ENCODE measurements at places on chromosomes 5 and 9. TPM values are rescaled to one million over a fixed set of nuclear protein-coding genes. Genes with fewer than 3 reads are reported as not detected.

GRCh38 chr9:84238652-84239051 is 101.9 kb downstream of the SLC28A3 start:
- H3K27ac ChIP-seq: no peak overlapping the region
- no peaks in the 10 kb centered on the region for H3K36me3 ChIP-seq
- no peaks in the 10 kb centered on the region for H3K4me1 ChIP-seq
- H3K27me3 ChIP-seq: no peaks in the 10 kb centered on the region

DNA sequence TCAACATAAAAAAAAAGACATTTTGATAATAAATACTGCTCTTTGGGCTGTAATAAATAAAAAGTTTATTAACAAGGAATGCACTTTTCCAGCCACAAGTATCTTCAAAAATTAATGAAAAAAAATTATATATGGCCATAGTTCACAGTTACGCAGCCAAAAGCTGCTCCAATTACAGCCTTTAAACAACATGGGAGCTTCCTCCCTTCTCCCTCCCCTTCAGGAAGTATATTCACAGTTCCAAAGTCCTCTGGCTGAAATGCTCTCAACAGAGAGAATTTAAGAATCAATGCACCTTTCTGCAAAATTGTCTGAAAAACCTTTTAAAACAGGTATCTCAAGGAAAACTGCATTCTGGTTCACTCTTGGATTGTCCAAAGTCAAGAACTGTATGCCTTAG is 5.9 kb downstream of the PLK2 start:
- H3K27me3 ChIP-seq: no peaks in the 10 kb centered on the region
- no peak for DNase-seq
- peaks cover 7% of the 10 kb centered on the region for H3K4me1 ChIP-seq
- H3K27ac ChIP-seq: no peak overlapping the region
- H3K36me3 ChIP-seq: peaks cover 32% of the 10 kb centered on the region

DNA sequence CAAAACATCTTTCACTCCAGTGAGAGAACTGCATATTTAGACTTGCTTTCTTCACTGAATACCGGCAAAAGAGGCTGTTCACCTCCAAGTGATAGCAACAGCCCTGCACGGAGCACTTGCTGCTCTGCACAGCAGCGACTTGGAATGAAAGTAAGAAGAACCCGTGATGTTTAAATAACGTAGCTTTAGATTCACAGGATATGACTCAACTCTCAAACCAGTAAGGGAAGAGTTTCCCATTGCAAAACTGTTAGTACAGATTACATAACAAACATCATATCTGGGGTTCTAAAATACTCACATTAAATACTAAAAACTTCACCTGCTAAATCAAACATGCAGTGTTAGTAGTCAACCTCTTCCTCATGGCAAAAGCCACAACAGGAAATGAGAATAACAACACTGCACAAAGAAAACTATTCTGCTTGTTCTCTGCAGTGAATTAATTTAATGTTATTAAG is 203.4 kb downstream of the MCTP1 start:
- peak overlapping the region; percentile 44 for H3K4me3 ChIP-seq

DNA sequence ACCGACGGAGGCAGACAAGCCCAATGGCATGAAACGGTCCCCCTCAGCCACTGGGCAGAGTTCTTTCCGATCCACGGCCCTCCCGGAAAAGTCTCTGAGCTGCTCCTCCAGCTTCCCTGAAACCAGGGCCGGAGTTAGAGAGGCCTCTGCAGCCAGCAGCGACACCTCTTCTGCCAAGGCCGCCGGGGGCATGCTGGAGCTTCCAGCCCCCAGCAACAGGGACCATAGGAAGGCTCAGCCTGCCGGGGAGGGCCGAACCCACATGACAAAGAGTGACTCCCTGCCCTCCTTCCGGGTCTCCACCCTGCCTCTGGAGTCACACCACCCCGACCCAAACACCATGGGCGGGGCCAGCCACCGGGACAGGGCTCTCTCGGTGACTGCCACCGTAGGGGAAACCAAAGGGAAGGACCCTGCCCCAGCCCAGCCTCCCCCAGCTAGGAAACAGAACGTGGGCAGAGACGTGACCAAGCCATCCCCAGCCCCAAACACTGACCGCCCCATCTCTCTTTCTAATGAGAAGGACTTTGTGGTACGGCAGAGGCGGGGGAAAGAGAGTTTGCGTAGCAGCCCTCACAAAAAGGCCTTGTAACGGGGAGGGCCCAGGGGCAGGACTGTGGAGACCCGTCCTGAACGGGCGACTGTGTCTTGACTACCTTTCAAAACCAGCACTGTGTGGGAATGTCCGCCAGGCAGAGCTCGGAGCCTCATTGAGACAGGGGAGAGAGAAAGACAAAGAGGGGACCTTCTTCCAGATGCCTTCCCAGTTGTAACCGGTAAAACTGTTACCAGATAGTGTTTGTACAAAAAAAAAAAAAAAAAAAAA is 29.9 kb downstream of the CD180 start:
- H3K4me1 ChIP-seq: peaks cover 15% of the 10 kb centered on the region
- H3K4me3 ChIP-seq: peak overlapping the region; percentile 36
- peak overlapping the region; percentile 64 for H3K27ac ChIP-seq
- no peaks in the 10 kb centered on the region for H3K27me3 ChIP-seq
- peaks cover 25% of the 10 kb centered on the region for H3K36me3 ChIP-seq

DNA sequence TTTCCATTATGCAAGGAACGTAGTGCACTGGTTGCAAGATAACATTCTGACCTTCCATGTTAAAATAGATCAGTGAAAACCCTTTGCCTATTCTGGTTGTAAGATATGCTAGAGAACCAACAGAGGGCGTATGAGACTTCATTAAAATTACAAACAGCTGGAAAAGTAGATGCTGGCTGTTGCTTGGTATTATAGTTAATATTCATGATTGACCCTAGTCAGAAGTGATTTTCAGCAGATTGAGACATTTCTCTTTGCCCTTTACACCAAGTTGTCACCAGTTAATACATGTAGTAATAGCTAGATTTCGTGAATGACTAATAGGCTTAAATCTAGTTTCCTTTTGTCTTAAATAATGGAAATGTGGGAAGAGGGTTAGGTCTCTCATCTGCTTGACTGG is 13.8 kb upstream of the FGF18 start:
- DNase-seq: no peak
- no peak overlapping the region for H3K27ac ChIP-seq
- H3K27me3 ChIP-seq: no peaks in the 10 kb centered on the region

- H3K27me3 ChIP-seq: no peaks in the 10 kb centered on the region
- H3K4me1 ChIP-seq: no peaks in the 10 kb centered on the region
- H3K4me3 ChIP-seq: no peak overlapping the region
- no peak overlapping the region for H3K27ac ChIP-seq
- peaks cover 6% of the 10 kb centered on the region for H3K36me3 ChIP-seq
Measured at GRCh38 chr9:106956971-106957370, 94.0 kb downstream of the ZNF462 start.

- H3K27me3 ChIP-seq: peaks cover 33% of the 10 kb centered on the region
- peak overlapping the region; percentile 36 for H3K27ac ChIP-seq
Measured at GRCh38 chr5:88674356-88675167, 208.4 kb downstream of the MEF2C start.

DNA sequence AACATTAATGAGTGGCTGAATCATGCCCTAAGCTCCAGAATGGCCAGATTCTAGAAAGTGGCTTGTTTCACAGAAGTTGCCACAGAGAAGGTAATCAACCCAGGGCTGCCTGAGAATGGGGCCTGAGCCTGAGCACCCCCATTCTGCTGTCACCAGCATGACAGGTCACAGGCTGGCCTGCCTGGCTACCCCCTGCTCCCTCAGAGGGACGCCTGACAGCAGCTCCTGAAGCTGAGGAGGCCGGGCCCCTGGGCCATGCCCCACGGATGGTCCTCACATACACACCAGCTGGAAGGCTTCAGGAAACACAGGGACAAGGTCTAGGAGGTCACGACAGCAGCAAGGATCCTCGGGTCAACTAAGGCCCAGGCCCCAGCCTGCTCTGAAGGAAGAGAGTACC is 3.7 kb downstream of the GABRP start:
- no peaks in the 10 kb centered on the region for H3K27me3 ChIP-seq
- DNase-seq: no peak
- H3K36me3 ChIP-seq: no peaks in the 10 kb centered on the region
- no peak overlapping the region for H3K4me3 ChIP-seq
- peaks cover 17% of the 10 kb centered on the region for H3K4me1 ChIP-seq

GRCh38 chr5:79349047-79349446 is 113.1 kb downstream of the JMY start:
- H3K4me3 ChIP-seq: no peak overlapping the region
- no peaks in the 10 kb centered on the region for H3K36me3 ChIP-seq
- H3K27me3 ChIP-seq: no peaks in the 10 kb centered on the region
- no peaks in the 10 kb centered on the region for H3K4me1 ChIP-seq
- no peak for DNase-seq

GRCh38 chr9:127724012-127724411 is 8.1 kb downstream of the TTC16 start:
- peak; percentile 68 for DNase-seq
- H3K27me3 ChIP-seq: no peaks in the 10 kb centered on the region
- H3K4me3 ChIP-seq: no peak overlapping the region
- peaks cover 15% of the 10 kb centered on the region for H3K4me1 ChIP-seq

- no peak overlapping the region for H3K4me3 ChIP-seq
- no peak overlapping the region for H3K27ac ChIP-seq
- H3K4me1 ChIP-seq: peaks cover 15% of the 10 kb centered on the region
Measured at GRCh38 chr5:173550641-173551040, 65.8 kb downstream of the BOD1 start.

GRCh38 chr5:39337252-39337915 is 26.9 kb downstream of the C9 start:
- H3K27ac ChIP-seq: no peak overlapping the region
- H3K27me3 ChIP-seq: no peaks in the 10 kb centered on the region
- no peak overlapping the region for H3K4me3 ChIP-seq
- H3K4me1 ChIP-seq: no peaks in the 10 kb centered on the region
- no peaks in the 10 kb centered on the region for H3K36me3 ChIP-seq

DNA sequence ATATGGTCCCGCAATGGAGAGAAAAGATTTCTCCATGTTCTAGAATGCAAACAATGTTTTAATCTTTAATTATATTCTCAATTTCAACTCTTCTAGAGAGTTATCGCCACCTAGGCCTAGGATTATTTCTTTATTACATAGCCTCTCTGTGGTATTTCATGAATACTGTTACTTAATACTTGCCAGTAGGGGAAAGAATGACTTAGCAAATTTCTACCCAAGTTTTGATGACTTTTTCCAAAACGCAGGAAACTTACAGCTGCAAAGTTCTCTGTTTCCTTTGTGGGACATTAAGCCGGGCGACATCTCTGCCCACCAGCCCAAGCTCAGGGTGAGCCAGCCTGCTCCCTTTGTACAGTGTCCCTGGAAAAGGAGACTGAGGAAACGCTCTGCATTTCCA is 73.8 kb downstream of the MED27 start:
- H3K27ac ChIP-seq: no peak overlapping the region
- no peak overlapping the region for H3K4me3 ChIP-seq
- no peak for DNase-seq
- no peaks in the 10 kb centered on the region for H3K36me3 ChIP-seq
- H3K27me3 ChIP-seq: no peaks in the 10 kb centered on the region

- peaks cover 16% of the 10 kb centered on the region for H3K4me1 ChIP-seq
- no peak overlapping the region for H3K27ac ChIP-seq
- no peaks in the 10 kb centered on the region for H3K27me3 ChIP-seq
Measured at GRCh38 chr5:31894141-31894540, 255.2 kb downstream of the PDZD2 start.

DNA sequence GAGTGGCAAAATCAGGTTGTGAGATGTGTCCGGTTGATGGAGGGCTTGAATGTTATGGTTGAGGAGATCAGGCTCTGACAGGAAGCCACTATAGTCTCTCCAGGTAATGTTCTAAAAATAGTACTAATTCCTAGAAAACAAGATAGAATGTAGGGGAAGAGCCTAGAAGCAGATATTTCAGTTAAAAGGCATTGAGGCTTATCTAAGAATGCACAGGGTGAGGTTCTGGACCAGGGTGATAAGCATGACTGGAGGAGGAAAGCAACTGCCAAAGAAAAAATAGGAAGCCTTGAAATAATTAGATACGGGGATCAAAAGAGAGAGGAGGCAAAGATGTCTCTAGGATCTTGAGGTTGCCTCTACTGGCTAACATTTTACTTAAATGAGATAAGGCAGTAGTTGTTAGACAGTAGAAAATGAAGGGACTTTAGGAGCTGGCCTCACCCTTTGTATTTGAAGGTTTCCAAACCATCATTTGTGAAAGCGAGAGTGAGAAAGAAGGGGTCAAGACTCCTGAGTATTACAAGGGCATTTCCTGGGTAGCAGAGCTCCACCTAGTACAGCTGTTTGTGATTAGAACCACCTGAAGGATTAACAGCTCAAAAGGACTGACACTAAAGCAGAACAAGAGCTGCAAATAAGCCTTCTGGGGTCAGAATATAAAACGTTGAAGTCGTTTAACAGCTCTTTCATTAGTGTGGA is 15.4 kb upstream of the ARL15 start:
- DNase-seq: no peak
- no peaks in the 10 kb centered on the region for H3K27me3 ChIP-seq
- no peaks in the 10 kb centered on the region for H3K36me3 ChIP-seq
- no peak overlapping the region for H3K27ac ChIP-seq
- no peak overlapping the region for H3K4me3 ChIP-seq

DNA sequence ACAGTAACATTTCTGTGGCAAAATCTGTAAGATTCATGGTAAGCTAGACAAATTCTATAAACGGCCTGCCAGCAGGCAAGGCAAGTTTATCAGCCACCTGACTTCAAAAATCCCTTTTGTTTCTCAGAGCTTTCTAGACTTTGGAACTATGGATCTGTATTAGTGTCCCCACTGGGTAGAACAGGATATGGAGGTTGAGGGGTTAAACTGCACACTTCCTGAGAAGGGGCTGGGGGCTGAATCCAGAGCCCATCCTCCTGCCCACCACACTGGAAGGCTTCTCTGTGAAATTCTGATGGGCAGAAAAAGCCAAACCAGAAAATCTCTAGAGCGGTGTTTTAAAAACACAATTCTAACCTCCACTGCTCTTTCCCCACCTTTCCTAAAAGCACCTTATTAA is 128.7 kb downstream of the ENTREP1 start:
- DNase-seq: no peak
- no peaks in the 10 kb centered on the region for H3K4me1 ChIP-seq
- no peaks in the 10 kb centered on the region for H3K27me3 ChIP-seq

- no peaks in the 10 kb centered on the region for H3K36me3 ChIP-seq
- H3K4me1 ChIP-seq: no peaks in the 10 kb centered on the region
- H3K27me3 ChIP-seq: no peaks in the 10 kb centered on the region
- no peak for DNase-seq
Measured at GRCh38 chr5:171549274-171549673, 129.8 kb downstream of the FGF18 start.

- peaks cover 3% of the 10 kb centered on the region for H3K27me3 ChIP-seq
- H3K36me3 ChIP-seq: no peaks in the 10 kb centered on the region
- no peaks in the 10 kb centered on the region for H3K4me1 ChIP-seq
- H3K27ac ChIP-seq: no peak overlapping the region
Measured at GRCh38 chr5:176788091-176788490, 22.3 kb upstream of the UNC5A start.

SPACA9 gene
- total RNA-seq: not detected

SPINK7 gene
- not detected for total RNA-seq

TMEM215 gene
- not detected for total RNA-seq

VAV2 gene
- total RNA-seq: 14.2 TPM

TMEM161B gene
- 48.7 TPM for total RNA-seq

RALGPS1 gene
- 38.9 TPM for total RNA-seq

FUT7 gene
- 0.37 TPM for total RNA-seq

UNC13B gene
- total RNA-seq: 51.9 TPM

CDC25C gene
- 2.9 TPM for total RNA-seq

GRM6 gene
- total RNA-seq: not detected

SMIM33 gene
- not detected for total RNA-seq

F12 gene
- total RNA-seq: 68.3 TPM

PCDHB11 gene
- 1.3 TPM for total RNA-seq

Measured in stomach (tissue), 19 donors.